H9 (cell line): ENCODE measurements at places on chromosomes 5 and 9. TPM values are rescaled to one million over a fixed set of nuclear protein-coding genes. Genes with fewer than 3 reads are reported as not detected.

GRCh38 chr5:169286572-169287300 is 14.2 kb downstream of the SLIT3 start:
- no peak overlapping the region for H3K27ac ChIP-seq
- H3K4me3 ChIP-seq, result no peak overlapping the region
- H3K4me1 ChIP-seq, result no peaks in the 10 kb centered on the region
- DNase-seq, result no peak
- no peaks in the 10 kb centered on the region for H3K27me3 ChIP-seq

- H3K4me1 ChIP-seq, result no peaks in the 10 kb centered on the region
- H3K27me3 ChIP-seq, result no peaks in the 10 kb centered on the region
- DNase-seq, result no peak
- no peak overlapping the region for H3K4me3 ChIP-seq
- H3K36me3 ChIP-seq, result no peaks in the 10 kb centered on the region
These were observed 13.0 kb downstream of the RGS7BP start for GRCh38 chr5:64518793-64519192.

- H3K4me1 ChIP-seq, result peaks cover 6% of the 10 kb centered on the region
- no peak overlapping the region for H3K4me3 ChIP-seq
- no peak for DNase-seq
- H3K36me3 ChIP-seq, result no peaks in the 10 kb centered on the region
These were observed 46.3 kb downstream of the UBE2QL1 start for GRCh38 chr5:6494939-6495338.

DNA sequence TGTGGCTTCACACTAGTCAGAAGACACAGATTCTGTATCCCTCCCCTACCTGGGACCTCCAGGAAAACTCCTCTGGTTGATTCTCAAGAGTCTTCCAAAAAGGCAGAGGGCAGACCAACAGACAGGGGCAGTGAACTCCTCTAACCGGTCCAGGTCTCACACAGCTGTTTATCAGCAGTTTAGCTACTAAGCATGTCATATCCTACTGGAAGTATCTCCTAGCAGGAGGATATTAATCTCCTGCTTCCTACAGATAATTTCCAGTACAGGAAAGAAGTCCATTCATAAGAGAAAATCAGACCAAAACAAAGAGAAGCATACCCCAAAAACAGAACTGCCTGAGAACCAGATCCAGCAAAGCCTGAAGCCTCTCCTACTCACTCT is 64.3 kb downstream of the DTWD2 start:
- peaks cover 11% of the 10 kb centered on the region for H3K36me3 ChIP-seq
- H3K4me3 ChIP-seq, result no peak overlapping the region; the same call in 2 of the 3 replicates
- H3K4me1 ChIP-seq, result peaks cover 4% of the 10 kb centered on the region; the same call in 1 of the 2 replicates

The STPG3 gene
- total RNA-seq, result not detected in 2 replicates

- H3K27ac ChIP-seq, result no peak overlapping the region
- no peak for DNase-seq
- no peaks in the 10 kb centered on the region for H3K4me1 ChIP-seq
- no peak overlapping the region for H3K4me3 ChIP-seq
- no peaks in the 10 kb centered on the region for H3K27me3 ChIP-seq
These were observed 72.2 kb downstream of the C5orf15 start for GRCh38 chr5:133895979-133896845.
